ENCODE measurements at places on chromosomes 3 and 15.

DNA sequence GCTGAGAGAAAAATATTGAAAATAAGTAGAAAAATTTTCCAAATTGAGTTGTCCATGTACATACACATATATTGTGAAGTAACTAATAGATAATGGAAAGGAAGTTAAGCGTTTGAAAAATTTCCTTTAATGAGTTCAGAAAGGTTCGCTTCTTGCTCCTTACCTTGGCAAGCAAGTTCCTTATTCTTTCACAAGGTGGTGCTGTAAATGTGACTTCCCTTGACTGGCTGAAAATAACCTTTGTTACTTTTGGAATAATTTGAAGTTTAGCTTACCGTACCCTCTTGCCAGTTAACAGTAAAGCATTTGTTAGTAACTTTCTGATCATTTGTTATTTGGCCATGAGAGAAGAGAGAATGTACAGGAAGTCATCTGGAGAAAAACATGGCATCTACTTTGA lies 41.6 kb downstream of the PYDC2 start:
- no peak for DNase-seq

- DNase-seq: no peak
These were observed 320.9 kb upstream of the RASGRP1 start for GRCh38 chr15:38885471-38885952.

- DNase-seq: no peak
These were observed 64.7 kb downstream of the ADAMTS9 start for GRCh38 chr3:64623125-64623524.

GRCh38 chr3:40845447-40845846 lies 320.7 kb downstream of the ZNF621 start:
- no peak for DNase-seq

- DNase-seq: no peak
These were observed 83.3 kb downstream of the IGF2BP2 start for GRCh38 chr3:185741586-185741985.

All from ELF-1 (cell line).